Activated T-helper 17 cell treated with anti-CD3 and anti-CD28 coated beads, Interleukin-2, amount 50 U/mL, for 72 hours (primary cell): ENCODE measurements at places on chromosomes 7 and 10. TPM values are rescaled to one million over a fixed set of nuclear protein-coding genes. Genes with fewer than 3 reads are reported as not detected.

PNLIPRP2 gene
- not detected for total RNA-seq

FAM25C gene
- total RNA-seq, result not detected

GIMAP1 gene
- 5.6 TPM for total RNA-seq

TDRD1 gene
- total RNA-seq, result 0.09 TPM

DYDC2 gene
- not detected for total RNA-seq

TAS2R41 gene
- total RNA-seq, result not detected

MCM10 gene
- 36.4 TPM for total RNA-seq

TWIST1 gene
- 3.1 TPM for total RNA-seq
